Activated CD4-positive, alpha-beta T cell treated with anti-CD3 and anti-CD28 coated beads for 1 hour (primary cell): ENCODE measurements at places on chromosomes 4 and X.

- DNase-seq, result no peak
Measured at GRCh38 chr4:87855559-87855958, 22.8 kb downstream of the MEPE start.

- no peak for DNase-seq
Measured at GRCh38 chr4:147015491-147015890, 69.8 kb upstream of the TTC29 start.

DNA sequence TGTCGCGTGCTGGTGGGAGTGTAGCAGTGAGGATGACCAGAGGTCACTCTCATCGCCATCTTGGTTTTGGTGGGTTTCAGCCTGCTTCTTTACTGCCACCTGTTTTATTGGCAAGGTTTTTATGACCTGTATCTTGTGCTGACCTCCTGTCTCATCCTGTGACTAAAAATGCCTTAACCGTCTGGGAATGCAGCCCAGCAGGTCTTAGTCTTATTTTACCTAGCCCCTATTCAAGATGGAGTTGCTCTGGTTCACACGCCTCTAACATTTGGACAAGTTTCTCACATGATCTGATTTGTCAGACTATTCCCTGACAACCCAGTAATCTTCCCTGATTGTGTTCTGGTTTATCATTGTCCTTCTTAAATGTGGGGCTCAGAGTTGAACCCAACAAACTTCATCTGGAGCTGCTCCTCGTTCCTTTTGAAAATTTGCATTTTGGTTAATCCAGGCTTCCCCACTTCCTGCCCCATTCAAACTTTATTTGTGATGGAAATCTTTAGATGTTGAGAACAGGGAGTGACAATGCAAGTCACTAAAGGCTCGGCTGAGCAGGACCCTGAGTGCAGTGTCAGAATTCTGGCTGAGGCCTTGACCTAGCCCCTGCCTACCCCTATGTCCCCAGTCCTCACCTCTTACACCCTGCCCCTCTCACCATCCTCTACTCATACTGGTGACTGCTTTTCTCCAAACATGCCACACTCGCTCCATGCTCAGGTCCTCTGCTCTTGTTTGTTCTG is 226.8 kb downstream of the STIM2 start:
- DNase-seq, result no peak

DNA sequence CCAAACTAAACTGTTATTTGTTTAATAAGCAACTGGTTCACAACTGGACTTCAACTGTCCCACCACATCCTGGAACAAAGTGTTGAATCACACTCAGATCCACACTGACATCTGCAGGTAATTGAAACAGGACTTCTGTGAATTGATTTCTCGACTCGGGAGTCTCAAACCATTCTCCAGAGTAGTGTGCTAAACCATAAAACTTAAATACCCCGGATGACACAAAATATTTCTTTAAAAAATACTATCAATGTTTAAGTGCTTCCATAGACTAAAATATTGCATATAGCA is 95.4 kb upstream of the PLAC1 start:
- no peak for DNase-seq

GRCh38 chr4:153509724-153510123 is 43.6 kb downstream of the TMEM131L start:
- DNase-seq, result no peak

DNA sequence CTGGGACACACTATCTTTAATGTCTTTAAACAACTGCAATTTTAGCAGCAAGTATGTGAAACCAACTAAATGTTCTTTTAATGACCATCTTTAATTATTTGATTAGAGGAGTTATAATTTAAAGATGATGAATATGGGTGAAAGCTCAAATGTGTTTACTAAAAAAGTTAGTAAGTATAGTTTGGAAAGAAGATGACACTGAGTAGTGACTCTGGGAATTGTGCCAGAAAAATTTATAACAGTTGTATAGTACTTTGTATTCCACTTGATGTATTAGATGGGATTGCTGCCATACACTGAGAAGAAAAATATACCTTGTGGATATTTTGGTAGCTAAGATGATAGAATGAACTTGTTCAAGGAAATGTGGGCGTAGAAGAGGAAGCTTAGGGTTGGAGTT is 19.5 kb upstream of the PACRGL start:
- DNase-seq, result no peak

DNA sequence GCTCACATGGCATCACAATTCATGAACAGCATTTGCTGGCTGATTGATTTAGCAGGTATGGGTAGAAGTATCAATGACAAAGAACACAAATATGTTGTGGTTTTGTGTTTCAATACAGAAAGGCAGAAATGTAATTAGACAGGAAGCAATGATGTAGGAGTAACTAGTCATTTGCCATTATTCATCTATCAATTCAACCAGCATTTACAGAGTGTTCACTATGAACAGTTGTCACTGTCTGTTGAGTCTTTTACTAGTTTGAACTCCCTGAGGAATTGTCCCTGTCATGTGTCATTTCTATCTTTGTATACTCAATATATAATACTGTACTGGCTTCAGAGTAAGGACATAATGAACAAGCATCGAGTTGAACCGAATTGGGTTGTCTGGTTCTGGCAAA is 51.5 kb upstream of the ARHGAP24 start:
- DNase-seq, result no peak

- no peak for DNase-seq
Measured at GRCh38 chrX:123859409-123859845, 426 bp upstream of the XIAP start.

GRCh38 chrX:17417372-17417771 is 42.4 kb downstream of the NHS start:
- no peak for DNase-seq

- DNase-seq, result no peak
Measured at GRCh38 chrX:19678941-19679340, 163.6 kb upstream of the MAP3K15 start.

- no peak for DNase-seq
Measured at GRCh38 chr4:6332042-6332668, 62.5 kb downstream of the WFS1 start.

GRCh38 chrX:134633832-134634231 is 24.4 kb downstream of the PLAC1 start:
- DNase-seq, result no peak

DNA sequence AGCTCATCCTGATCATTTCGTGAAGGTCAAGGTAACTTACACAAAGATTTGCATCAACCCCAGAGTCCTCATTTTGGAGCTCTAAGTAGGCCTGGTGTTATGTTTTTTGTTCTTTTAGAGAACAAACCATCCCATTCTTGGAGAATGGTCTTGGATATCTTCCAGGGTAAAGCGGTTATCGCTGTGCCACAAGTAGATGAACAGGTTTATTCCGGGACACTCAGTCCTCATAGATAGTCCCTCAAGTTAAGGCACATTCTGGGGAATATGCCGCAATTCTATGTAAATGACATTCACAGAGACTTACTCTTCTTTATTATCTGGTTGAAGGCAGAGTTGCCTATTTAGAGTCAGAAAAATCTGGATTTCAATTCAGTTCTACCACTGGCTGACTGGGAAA is 95.0 kb upstream of the FTHL17 start:
- DNase-seq, result no peak

GRCh38 chr4:185212581-185212980 is 3.2 kb downstream of the SNX25 start:
- DNase-seq, result no peak

GRCh38 chr4:183789657-183790056 is 115.5 kb upstream of the STOX2 start:
- no peak for DNase-seq

- no peak for DNase-seq
Measured at GRCh38 chr4:113293674-113294073, 244.2 kb downstream of the ANK2 start.

DNA sequence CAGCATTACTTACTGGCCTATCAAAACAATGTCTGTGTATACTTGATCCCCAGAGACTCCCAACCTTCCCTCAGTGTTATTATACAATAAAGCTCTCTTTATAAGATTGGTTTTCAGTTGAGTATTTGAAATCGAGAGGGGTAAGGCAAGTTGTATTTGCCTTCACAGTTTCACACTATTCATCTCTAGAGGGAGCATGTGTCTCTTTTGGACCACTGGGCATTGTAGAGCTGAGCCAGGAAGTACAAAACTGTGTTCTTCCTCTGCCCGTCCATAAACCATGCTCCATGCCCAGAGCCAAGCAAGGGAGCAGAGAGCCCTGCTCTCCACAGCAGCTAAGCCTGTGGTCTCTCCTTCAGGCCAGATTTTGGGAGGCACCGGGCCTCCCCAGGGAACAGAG is 61.5 kb upstream of the HHIP start:
- DNase-seq, result no peak

- DNase-seq, result no peak
Measured at GRCh38 chr4:41408859-41409593, 128.9 kb upstream of the LIMCH1 start.

DNA sequence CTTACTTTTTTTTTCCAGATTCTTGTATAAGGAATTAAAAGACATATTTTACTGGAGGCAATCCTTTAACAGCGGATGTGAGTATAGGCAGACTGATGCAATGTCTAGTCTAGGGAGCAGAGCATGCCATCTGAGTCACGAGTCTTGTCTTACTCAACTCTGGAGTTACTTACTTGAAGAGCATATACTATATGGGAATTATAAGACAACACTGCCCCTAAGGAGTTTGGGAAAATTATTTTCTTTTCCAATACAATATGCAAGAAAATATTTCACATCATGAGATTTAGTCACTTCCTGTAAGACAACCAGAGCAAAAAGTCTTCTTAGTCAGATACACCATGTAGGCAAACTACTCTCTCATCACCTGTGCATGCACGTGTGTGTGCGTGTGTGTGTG is 537.3 kb upstream of the FTHL17 start:
- no peak for DNase-seq

DNA sequence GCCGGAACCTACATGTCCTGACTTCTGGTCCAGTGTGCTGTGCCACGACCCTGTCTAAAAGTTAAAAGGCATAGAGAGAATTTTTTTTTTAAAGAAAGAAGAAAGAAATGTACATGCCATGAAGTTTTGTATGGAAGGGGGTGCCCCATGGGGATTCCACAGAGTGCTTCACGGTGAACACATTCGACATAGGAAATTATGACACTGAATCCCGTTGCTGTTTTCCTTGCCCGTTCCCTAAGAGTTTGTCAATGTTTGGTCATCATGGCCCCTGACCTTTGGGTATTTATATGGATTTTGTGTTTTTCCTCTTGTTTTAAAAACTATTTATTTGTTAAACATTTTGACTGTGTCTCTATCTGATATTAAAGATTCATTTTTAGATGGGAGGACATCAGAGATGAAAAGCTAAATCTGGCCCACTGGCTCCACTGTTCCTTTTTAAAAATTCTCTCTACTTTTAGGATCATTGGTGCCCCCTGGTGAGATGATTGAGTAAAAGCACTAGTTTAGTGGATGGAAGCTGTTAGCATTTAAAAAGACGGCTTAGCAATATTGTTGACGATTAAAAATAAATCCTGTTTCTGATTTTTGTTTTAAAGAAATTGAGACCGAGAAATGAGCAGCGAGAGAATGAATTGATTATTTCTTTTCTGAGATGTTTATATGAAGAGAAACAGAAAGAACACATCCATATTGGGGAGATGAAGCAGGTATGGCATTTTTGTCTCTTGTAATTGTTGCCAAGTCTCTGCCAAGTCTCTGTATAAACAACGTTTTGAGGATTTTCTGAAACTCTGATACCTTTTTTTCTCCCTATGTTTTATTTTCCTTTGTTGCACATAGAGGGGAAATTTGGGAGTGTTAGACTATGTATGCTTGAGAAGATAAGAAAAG is 75.0 kb downstream of the PTTG2 start:
- no peak for DNase-seq

DNA sequence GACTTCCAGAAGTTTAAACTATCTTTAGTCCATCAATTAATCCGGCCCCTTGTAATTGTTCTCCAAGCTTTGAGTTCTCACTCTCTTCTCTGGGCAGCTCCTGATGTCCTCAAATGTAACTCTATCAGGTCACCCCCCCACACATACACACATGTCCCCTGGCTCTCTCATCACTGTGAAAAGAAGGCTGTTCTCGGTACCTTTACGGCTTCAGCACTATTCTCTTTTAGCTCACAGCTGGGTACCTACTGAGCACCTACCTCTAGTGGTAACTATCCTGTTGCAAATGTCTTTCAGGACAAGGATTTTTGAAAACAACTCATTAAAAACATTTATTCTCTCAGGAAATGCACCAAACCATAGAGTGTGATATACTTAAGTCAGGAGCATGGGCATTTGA is 115.4 kb downstream of the IQCM start:
- DNase-seq, result no peak

DNA sequence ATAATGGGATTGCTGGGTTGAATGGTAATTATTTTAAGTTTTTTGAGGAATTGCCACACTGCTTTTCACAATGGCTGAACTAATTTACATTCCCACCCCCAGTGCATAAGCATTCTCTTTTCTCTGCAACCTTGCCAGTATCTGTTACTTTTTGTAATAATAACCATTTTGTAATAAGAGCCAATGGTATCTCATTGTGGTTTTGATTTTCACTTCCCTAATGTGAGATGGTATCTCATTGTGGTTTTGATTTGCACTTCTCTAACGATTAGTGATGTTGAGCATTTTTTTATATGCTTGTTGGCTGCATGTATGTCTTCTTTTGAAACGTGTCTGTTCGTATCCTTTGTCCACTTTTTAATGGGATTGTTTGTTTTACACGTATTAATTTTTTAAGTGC is 213.1 kb upstream of the HDX start:
- no peak for DNase-seq

DNA sequence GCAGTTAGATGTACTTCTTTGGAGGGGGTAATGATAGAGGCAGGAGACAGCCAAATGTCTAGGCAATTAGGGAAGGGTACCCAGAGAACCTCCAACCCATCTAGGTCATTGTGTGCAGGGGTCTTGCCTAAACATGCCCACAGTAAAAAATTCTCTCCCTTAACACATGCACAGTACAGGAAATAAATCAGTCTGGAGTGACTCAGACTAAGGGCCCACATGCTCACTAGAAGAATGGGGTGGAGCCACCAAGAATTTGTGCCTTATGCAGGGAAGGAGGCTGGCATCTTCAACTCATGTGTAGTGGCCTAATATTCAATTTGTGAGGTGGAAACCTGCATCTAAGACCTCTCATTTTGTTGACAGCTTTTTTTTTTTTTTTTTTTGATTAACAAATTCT is 945.3 kb upstream of the GRIA3 start:
- no peak for DNase-seq

GRCh38 chrX:133923548-133923947 is 61.8 kb downstream of the GPC3 start:
- DNase-seq, result no peak

DNA sequence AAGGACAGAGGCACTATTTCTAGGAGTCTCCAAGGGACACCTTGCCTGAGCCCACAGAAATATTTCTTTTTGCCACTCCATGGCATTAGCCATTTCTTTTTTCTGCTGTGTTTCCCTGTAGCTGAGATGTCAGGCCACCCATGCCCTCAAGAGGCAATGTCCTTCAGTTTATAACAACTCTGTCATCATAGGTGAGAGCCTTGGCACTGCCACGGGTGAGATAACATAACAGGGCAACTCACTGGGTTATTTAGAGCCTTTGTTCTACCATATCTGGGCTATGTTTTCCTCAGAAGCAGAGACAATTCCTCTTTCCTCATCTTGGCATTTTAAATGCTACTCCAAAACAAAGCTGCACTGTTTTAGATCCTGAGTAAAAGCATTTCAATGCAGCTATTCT is 99.9 kb upstream of the MAOA start:
- no peak for DNase-seq
